ENCODE measurements at places on chromosomes 5 and 9. TPM values are rescaled to one million over a fixed set of nuclear protein-coding genes. Genes with fewer than 3 reads are reported as not detected.

The SLC1A3 gene
- 50.9 TPM for total RNA-seq

The RANBP17 gene
- total RNA-seq = 3.6 TPM

The LECT2 gene
- total RNA-seq = not detected

The MPDZ gene
- total RNA-seq = 57.3 TPM

The ZNF608 gene
- total RNA-seq = 29.4 TPM

The DPYSL3 gene
- total RNA-seq = 56.2 TPM

The CFAP77 gene
- total RNA-seq = 8.6 TPM

The FOXD4L5 gene
- total RNA-seq = not detected

The PCDHGB6 gene
- total RNA-seq = 7.1 TPM

The XPA gene
- total RNA-seq = 6.9 TPM

- DNase-seq = no peak
Measured at GRCh38 chr5:76522103-76522935, 100.9 kb downstream of the F2RL2 start.

DNA sequence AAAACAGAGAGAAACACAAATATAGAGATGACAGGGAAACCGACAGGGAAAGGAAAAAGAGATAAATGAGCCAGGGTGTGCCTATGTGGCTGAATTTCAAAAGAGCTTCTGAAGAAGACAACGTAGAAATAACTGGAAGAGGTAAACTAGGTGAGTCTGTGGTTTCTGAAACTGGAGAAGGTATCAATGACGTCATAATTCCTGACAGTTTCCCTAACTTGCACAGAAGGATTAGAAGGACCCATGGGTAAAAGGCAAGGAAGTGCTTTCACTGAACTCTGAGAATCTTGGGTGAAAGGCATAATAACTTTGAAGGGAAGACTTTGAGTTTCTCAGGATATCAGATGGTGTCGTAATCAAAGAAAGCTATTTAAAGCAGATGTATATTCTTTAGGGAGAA, 790.8 kb upstream of the NUDT12 start:
- DNase-seq = no peak

DNA sequence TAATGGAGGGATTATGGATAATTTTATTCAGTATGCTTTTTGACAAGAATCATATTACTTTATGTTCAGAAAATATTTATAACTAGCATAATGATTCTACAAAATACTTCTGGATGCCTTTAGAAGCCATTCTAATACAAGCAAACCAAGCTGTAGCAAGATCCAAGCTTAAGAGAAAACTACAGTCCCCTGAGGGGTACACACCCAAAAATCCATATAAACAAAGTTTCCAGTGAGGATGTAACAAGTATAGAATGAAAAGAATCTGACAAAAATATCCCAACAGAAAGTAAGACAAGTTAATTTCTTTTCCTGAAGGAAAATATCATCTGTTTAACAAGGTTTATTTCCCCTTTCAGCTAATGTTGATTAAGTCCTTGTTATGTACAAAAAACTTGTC, 53.9 kb downstream of the MLLT3 start:
- DNase-seq = no peak

GRCh38 chr5:66963559-66963971, 233.0 kb downstream of the CD180 start:
- no peak for DNase-seq

DNA sequence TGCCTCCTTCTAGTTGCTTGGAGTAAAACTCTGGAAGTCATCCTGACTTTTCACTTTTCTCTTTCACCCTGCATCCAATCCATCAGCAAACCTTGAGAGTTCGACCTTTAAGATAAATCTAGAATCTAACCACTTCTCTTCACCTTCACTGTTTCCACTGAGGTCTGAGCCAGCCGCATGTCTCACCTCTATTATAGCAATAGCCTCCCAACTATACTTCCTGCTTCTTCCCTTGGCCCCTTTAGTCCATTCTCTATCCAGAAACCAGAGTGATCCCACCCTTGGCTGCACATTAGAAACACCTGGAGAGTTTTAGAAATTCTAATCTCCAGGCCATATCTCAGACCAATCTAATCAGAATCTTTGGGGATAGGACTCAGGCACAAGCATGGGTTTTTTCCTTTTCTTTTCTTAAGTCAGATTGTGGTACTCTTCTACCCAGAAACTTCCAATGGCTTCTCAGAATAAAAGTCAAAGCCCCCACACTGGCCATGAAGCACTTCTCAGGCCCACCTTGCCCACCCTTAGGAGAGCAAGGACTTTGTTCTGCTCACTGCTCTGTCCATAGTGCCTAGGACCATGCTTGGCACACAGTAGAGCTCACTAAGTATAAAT, 33.1 kb downstream of the MFAP3 start:
- no peak for DNase-seq

GRCh38 chr5:140165923-140166270, 9.1 kb upstream of the CYSTM1 start:
- DNase-seq = no peak

GRCh38 chr5:171743436-171744076, 42.1 kb upstream of the SMIM23 start:
- no peak for DNase-seq

DNA sequence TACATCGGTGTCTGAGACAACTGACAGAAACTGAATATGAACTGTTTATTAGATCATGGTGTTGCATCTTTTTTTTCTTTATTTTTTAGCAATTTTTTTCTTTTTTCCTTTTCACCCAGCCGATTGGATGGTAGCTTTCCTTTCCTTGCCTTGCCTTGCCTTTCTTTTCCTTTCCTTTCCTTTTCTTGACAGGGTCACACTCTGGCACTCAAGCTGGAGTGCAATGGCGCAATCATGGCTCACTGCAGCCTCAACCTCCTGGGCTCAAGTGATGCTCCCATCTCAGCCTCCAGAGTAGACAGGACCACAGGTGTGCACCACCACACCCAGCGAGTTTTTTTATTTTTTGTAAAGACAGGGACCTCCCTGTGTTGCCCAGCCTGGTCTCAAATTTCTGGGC, 2.8 kb downstream of the PDE6A start:
- no peak for DNase-seq

GRCh38 chr5:176359658-176360057, 1.9 kb downstream of the KIAA1191 start:
- DNase-seq = no peak

- no peak for DNase-seq
Measured at GRCh38 chr9:137299203-137299565, 2.9 kb downstream of the NRARP start.

DNA sequence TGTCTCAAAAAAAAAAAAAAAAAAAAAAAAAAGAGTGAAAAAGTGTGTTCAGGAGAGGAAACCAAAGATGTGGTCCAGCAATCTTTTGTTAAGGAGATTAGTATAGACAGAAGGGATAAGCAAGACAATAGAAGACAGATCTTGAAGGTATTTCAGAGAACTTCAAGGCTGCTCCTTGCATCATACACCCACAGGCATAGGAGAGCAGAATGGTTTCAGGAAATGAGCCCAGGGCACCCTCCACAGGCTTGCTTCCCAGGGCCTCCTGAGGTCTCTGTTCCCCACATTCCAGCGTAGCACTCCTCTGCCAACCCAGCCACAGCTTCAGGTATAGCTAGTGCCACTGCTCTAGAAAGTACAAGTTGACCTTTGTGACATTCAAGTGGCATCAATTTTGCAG, 65.8 kb downstream of the FSTL4 start:
- DNase-seq = no peak

- DNase-seq = no peak
Measured at GRCh38 chr5:79856456-79857055, 134.5 kb downstream of the MTX3 start.

- DNase-seq = no peak
Measured at GRCh38 chr5:152634586-152634985, 229.5 kb upstream of the NMUR2 start.

GRCh38 chr5:124701016-124701415, 45.4 kb downstream of the ZNF608 start:
- no peak for DNase-seq

DNA sequence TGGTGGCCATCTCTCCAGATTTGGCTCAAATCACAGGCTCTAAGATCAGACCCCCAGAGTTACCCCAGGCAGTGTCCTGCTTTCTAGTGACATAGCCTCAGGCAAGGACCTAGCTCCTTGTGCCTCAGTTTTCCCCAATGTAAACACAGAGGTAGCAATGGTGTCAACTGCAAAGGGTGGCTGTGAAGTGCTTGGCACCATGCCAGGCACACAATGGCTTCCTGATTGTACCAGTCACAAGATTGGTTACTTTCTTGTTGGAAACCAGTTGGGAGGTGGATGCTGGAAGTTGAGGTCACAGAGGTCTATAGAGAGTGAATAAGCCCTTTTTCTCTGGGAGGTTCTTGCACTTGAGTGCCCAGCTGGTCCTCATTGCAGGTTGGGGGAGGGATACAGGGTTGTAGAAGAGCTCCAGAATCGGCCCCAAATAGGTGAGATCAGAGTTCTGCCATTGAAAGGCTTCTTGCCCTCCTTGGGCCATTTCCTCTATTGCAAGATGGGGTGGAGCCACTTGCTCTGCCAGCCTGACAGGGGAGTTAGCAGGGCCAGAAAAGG, 2.3 kb downstream of the STKLD1 start:
- DNase-seq = no peak

DNA sequence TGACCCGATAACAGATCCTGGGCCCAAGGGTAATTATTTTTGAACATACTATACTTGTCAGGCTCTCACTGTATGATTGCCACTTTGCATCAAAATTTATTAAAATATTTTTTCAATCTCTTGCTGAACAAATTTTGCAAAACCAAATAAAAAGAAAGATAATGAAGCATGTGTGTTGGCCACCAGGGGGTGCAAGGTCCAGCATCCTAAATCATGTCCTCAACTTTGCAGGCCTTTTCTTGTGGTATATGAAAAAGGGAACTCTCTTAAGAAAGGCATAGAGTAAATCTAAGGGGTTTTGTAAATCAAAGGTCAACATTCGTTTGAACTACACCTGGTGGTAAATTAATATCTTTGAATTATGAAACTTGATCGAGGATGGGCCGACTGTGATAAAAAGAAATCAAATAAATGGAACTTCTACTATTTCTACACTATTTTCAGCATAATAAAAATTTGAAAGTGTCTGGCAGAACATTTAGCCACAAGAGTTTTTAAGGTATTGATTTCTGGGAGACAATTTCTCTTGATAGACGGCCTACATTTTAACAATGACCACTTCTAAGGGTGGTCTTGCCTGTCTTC, 676.5 kb downstream of the DMRTA1 start:
- DNase-seq = no peak

GRCh38 chr9:93022721-93023520, 35.6 kb upstream of the SUSD3 start:
- DNase-seq = no peak

GRCh38 chr5:39192450-39193160, 26.8 kb downstream of the FYB1 start:
- no peak for DNase-seq

DNA sequence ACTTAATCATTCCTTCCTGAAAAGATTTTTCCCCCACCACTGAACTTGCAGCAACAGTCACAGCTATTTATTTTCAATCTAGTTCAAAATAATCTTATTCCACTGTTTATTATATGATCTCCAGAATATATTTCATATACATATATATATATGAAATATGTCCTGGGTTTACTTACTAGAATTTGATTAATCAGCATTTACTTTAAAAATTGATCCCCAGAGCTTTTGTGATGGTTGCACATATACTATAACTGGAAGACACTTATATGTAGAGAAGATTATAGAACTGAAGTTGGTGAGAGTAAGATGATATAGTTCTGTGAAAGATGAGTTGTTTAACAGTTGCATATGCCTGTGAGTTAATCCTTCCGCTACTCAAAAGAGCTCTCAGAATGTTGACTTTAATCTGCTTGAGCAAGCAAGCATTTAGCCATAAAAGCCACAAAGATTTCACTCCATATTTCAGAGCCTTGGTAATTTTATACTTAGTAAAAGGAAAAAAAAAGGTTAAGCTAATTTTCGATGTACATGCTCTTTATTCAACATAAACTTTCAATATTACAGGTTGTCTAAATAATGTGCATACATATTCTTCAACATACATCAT, 399.3 kb upstream of the CDH9 start:
- no peak for DNase-seq

DNA sequence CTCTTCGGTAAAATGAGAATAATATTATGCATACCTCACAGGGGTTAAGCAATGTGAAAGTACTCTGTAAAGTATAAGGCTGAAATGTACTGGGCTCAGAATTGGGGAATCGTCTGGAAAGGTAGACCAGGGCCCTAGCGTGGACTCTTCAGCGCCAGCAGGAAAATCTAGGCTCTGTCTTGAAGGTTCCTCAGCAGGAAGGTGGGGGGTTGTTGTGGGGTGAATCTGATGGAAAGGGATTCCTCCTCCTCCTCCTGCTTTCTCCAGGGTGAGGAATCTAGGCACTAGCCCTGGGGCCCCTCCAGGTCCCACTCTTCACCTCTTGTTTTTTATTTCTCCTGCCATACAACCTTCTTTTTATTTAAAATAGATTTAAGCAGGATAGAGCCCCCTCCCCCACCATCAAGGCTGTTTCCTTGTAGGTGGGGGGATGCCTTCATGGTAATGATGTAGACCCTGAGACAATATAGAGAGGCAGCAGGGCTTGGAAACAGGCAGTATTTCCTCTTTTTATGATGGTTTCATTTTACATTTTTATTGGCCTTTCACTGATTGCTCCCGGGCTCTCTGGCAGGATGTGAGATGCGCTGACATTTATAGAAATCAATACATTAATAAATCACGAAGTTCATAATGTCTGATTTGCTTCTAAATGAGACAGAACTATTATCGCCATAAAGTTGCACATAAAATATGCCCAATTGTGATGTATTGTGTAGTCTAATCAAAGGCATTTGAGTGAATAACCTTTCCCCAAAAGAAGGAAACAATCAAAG, 78.9 kb upstream of the GABRP start:
- no peak for DNase-seq

- DNase-seq = no peak
Measured at GRCh38 chr9:115883467-115884329, 269.9 kb upstream of the PAPPA start.

- no peak for DNase-seq
Measured at GRCh38 chr9:130763331-130764171, 70.0 kb downstream of the EXOSC2 start.

DNA sequence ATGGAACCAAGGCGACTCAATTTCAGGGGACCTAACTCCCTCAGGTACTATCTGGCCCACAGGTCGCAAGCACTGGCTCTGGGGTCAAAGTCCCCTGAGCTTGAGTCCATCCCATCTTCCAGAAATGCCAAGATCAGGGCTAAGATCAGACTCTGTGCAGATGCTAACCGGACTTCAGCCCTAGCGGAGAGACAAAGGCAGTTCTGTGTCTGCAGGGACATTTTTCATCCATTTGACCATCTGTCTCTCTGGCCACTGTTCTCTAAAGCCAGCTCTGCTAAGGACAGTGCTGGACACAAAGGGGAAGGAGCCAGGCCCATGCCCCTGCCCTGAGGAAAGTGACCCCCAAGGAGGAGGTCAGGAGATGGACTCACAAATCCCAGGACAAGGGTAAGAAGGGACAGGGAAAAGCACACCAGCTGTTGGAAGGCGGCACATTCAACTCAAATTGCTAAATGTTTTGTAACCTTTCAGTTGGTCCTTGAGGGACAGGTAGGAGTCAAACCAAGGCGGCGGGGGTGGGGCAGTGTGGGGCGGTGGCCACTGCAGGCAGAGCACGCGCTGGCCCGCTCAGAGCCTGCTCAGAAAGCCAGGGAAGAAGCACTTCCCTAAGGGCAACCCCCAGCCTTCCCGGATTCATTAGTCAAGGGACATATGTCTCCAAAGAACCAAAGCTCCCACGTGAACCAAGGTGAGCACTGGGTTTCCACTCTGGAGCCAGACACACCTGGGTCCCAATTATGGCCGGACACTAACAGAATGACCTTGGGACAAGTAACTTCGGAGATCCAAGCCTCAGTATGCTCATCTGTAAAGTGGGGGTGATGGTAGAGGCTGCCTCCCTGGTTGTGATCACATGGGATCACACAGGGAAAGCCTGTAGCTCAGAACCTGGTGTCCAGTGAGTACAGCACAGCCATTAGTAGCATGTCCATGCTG, 42.8 kb downstream of the STK10 start:
- no peak for DNase-seq

- no peak for DNase-seq
Measured at GRCh38 chr5:96601200-96601599, 61.0 kb upstream of the CAST start.
